Uterus (tissue), 4 donors: ENCODE measurements at places on chromosomes 5 and 9.

GRCh38 chr9:95383185-95383676, 65.7 kb upstream of the FANCC start:
- no peak for DNase-seq

GRCh38 chr5:78905084-78905938, 79.8 kb downstream of the ARSB start:
- DNase-seq, result no peak

DNA sequence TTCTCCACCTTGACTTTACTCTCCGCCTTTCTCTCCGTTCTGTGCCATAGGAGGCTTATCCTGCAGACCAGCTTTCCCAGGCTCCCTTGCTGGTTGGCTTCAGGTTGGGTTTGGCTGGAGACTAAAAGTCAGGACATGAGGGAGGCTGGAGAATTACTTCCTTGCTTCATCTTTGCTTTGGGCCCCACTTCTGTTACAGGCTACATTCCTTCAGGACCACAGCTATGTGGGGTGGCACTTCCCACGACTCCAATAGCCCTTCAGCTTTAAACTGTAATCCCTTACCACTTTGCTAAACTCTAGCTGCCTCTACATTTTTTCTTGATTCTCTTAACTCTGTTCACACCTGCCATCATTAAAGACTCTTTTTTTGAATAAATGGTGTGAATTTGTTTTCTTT, 186.7 kb upstream of the NR4A3 start:
- no peak for DNase-seq

DNA sequence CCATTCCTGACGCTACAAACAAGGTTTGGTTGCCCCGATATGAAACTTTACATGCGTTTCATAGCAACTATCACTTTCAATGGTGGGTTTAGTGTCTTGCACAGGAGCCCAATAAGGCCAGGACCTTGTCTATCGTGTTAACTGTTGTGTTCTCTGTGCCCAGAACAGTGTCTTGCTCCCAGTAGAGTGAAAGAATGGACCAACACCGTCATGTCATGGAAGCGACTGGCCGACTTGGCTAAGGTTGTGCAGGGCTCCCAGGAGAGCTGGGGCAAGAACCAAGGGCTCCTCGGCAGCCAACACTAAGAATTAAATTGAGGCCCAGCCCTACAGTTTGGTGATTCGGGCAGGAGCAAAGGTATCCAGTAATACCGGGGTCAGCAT, 498 bp upstream of the ARHGEF37 start:
- DNase-seq, result no peak

- no peak for DNase-seq
Observed at GRCh38 chr5:38434966-38435705, 121.3 kb downstream of the LIFR start.

DNA sequence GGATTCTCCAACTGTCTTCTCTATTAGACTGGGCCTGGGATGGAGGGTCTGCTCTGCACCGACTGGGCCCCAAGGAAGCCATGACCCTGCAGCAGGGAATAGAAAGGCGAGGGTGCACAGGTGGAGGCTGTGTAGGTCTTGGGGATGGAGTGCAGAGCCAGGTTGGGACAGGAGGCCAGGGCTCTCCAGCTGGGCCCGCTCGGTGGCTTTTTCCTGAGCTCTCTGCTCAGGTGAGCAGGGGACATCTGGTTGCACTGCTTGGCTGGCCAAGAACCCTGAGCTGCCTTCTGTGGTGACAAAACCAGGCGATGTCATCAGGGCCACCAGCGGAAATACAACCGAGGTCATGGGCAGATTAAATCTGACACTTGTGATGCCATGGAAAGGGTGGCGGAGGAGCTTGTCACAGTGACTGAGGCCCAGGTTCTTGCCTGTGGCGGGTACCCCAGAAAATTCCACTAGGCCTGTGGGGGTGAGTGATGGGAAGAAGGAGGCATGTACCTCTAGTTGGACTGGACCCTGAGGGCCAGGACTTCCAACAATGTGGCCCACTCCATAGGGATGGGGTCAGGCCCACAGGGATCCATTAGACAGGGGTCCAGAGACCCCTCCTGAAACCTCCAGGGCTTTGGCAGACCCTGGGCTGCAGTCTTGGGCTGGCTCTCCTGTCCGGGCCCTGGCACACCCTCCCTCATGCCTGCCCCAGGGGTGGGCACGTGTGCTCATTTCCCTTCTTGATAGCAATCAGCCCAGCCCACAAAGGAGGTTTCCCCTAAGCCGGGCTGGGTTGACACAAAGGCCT, 4.4 kb upstream of the IL3 start:
- peak; percentile 9 for DNase-seq

DNA sequence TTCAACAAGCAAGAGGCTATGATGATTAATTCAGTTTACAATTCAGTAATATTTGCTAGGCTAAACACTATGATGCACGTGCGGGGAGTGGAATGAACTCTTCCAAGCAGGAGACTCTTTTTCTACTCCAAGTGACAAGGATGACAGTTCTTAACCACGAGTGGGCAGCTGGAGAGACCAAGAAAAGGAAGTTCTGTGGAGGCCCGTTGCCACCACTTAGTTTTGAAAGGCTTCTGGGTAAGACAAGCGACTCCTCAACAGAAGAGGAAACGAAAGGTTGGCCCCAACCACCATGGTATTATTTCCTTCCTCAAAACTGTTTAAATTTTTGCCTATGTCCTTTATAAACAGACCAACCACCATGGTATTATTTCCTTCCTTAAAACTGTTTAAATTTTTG, 2.8 kb downstream of the DCAF12 start:
- no peak for DNase-seq

DNA sequence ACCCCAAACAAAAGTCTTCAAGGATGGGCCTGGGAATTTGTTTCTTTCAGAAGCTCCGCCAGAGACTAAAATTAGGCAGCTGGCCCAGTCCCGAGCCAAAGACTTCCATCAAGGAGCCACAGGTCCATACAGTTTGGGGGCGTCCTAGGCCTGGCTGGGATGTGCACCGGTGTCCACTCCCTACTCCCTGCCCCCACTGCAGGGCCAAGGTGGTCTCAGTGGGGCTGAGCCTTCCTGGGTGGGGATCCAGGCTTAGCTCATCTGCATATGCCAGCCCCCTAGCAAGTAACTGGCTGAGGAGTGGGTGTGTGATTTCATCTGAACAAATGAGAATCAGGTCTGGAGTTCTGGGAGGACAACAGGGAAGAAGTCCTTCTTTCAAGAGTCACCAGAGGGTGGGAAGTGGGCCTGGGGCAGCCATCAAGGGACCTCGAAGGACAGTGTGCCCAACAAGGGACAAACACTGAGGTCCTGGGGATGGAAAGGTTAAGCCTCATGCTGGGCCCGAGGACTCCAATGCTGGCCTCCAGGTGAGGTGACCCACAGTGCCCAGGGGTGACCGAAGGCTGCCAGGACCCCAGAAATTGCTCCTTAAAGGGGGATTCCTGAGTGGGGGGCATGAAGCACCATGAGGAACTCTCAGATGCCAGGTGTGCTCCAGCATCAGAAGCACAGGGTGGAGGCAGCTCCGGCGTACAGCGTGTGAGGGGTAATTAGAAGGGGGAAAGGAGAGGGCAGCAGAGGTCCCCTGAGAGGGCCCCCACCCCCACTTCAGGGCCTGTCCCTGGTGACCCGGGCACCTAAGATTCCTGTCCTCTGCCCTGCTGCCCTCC, 91.3 kb downstream of the ZNF354C start:
- no peak for DNase-seq

- DNase-seq, result no peak
Observed at GRCh38 chr5:82881571-82882174, 195.5 kb downstream of the TMEM167A start.

GRCh38 chr5:175082866-175083590, 358.6 kb downstream of the MSX2 start:
- no peak for DNase-seq

DNA sequence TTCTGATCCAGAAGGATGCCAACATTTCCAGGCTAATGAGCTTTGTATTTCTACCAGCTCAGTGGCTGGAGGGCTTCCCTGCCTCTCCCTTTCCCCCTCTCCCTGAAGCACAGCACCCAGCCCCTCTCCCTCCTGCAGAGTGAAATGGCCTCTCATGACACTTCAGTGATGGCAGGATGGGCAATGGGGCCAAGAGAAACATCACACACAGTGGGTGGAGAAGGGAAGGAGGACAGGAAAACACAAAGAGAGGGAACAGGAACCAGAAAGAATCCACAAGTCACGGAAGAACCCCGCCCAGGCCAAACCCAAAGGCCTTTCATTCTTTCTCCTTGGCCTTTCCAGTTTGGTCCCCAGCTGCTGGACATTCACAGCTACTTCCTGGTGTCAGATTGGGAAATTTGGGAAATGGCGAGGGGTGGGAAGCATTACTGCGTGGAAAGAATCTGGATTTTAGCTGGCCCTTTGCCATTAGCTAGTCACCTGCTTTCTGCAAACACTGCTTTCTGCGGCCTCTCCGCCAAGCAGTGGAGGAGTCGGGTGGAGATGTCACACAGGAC, 82.6 kb downstream of the GLDC start:
- no peak for DNase-seq

- DNase-seq, result no peak
Observed at GRCh38 chr5:10653043-10653442, 89.2 kb downstream of the ANKRD33B start.

GRCh38 chr5:103456476-103456875, 106.1 kb downstream of the NUDT12 start:
- no peak for DNase-seq
